ENCODE measurements at places on chromosomes 11 and 22. TPM values are rescaled to one million over a fixed set of nuclear protein-coding genes. Genes with fewer than 3 reads are reported as not detected.
A peak's percentile ranks its signal among the peaks of the same experiment; 100 is the strongest.

DNA sequence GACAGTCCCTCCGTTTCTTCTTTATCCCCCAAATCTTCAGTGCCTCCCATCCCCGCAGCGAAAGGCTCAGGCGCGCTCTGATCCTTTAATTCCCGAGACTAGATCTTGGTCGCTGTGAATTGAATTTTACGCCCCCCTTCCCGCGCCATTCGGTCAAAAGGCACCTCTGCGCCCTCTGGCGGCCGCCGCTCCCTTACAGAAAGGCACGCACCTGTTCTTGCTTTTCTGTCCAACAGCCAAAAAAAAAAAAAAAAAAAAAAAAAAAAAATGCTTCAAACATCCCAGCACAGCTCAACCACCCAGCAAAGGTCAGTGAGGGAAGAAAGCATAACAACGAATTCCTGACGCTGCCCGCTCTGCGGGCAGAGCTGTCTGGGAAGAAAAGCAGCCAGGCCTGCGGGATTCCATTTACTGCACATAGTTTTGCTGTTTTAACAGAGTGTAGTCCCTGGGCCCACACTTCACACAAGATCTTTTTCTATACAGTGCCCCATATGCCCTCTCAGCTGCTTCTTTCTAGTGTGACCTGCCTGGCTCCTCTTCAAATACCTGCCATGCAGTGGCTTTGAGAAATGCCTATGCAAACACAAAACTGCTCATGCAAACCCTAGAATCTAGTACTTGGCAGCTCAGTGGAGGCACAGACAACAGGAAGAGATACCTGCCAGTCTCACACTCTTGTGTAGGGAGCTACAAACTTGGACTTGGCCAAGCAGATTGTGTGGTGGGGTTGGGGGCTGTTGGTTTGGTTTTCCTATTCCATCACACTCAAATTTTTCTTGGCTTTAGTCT lies 1.3 kb upstream of the ESAM start:
- DNase-seq: peak; percentile 50

DNA sequence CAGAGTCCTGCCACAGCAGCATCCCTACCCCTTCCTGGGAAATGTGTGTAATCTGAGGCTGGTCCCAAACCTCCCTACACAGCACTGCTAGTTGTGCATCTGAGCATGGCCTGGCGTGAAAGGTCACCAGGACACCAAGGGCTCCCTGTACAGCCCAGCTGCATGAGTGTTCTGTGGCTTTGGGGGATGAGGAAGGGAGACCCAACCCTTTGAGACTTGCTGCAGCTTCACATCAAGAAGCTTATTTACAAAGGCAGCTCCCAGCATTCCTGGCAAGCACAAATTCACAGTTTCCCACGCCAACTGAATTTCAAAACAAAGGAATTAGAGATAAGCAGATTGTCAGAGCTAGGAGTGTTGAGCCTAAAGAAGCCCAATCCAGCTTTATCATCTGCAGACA lies 32.2 kb downstream of the CSNK2A3 start:
- DNase-seq: no peak

DNA sequence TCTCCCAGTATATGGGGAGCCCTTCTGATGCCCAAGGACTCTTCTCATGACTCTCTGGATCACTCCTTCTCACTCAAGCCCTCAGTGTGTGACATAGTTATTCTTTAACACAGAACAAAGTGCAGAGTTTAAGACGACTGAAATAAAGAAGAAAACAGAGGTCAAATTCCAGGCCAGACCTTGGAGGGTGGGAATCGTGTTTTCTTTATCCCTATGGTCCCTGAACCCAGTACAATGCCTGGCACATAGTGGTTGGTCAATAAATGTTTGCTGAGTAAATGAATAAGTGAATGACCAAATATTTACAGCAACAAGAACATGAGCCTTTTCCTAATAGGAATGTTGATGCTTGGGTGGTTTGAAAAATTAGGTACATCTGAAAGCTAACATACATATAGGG lies 28.8 kb downstream of the VSTM5 start:
- DNase-seq: no peak

DNA sequence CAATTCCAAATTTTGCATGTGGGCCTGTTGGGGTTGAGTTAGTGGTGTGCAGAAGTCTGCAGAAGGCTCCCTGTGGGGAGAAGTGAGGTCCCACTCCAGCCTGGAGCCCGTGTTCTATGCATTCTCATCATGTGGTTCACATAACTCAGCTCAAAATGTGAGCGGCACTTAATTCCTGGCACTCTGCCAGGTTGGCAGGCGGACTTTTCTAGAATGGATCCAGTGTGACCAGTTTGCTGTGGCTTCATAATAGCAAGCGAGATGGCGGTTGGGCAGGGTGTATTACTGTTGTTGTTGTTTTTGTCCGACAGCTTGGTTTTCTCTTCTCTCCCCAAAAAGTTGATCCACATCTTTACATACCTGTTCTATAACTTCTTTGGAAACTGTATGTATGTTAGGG lies 146.8 kb upstream of the TTC12 start:
- DNase-seq: no peak

GRCh38 chr11:83195143-83195466 lies 1.6 kb downstream of the ANKRD42 start:
- DNase-seq: no peak

- no peak for DNase-seq
These were observed 64.7 kb upstream of the RRAS2 start for GRCh38 chr11:14423633-14424032.

DNA sequence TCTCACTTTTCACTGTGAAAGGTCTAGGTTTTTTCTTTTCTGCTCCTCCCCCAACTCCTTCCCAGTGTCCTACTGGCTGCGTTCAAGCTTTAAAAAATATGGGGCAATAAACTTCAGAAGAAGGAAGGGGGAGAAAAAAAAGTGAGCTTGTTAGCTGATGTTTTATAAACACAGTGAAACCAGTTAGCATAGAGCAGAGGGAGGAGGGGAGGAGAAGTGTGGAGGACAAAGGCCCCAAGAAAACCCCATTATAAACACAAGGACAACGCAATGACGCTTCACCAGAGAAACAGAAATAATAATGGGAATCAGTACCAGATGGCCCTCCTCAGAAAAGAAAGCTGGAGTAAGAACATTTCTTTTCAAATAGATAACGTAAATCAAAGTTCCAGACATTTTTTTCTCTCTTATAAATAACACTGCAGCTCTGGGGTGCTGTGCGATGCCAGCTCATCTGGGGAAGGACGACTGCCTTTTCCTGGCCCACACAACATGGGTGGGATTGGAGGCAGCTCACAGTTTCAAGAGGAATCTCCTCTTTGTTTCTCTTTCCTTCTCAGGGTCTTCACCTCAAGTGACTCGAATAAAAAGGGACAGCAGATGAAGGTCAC lies 235.4 kb upstream of the NARS2 start:
- no peak for DNase-seq

GRCh38 chr22:21819183-21819770 lies 48.2 kb downstream of the MAPK1 start:
- no peak for DNase-seq

DNA sequence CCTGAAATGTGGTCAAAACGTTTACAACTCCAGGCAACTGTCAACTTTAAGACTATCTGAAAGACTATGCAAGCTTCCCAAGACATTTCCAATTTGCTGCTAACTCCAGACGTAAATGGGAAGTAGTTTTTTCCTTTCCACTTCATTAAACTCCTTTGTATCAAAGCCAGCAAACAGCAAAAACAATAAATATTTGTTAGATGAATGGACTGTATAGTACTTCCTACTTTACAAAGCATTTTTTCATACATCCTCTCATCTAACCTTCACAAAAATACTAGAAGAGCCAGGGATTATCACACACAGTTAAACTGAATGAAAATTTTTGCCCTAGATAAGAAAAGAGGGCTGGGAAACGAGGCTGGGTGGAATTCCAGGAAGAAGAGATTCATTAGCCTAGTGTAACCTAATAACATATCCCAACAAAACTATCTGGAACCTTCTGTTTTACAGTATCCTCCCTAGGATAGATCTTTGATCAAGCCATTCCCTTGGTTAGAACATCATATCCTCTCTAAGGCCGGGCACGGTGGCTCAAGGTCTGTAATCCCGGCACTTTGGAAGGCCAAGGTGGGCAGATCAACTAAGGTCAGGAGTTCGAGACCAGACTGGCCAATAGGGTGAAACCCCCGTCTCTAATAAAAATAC lies 10.4 kb downstream of the NUP98 start:
- DNase-seq: no peak

DNA sequence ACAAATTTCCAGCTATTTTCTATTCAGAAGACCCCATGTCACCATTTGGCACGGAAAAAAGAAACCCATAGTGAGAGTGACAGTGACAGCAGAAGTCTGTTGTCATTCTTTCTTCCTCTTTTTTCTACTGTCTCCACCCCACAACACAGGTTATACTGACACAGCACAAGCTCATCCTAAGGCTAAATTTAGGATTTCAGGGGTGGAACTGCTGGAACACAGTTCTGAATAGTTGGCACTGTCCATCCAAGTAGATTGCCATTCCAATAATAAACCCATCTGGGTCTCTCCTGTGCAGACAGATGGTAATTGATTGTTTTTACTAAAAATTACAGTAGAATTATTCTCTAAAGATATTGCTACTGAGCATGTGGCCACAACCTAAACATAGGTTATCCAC lies 95.2 kb upstream of the C11orf87 start:
- DNase-seq: no peak

- no peak for DNase-seq
These were observed 180.3 kb upstream of the GUCY1A2 start for GRCh38 chr11:107198490-107199007.

GRCh38 chr11:26086028-26086427 lies 245.9 kb upstream of the ANO3 start:
- no peak for DNase-seq

GRCh38 chr11:1653541-1654387 lies 24.2 kb downstream of the KRTAP5-5 start:
- no peak for DNase-seq

- DNase-seq: no peak
These were observed 3.5 kb downstream of the LARGE2 start for GRCh38 chr11:45926001-45926401.

- peak; percentile 97 for DNase-seq
These were observed 5.4 kb upstream of the FTH1 start for GRCh38 chr11:61972672-61973475.

GRCh38 chr11:108115500-108116140 lies 5.7 kb upstream of the ACAT1 start:
- DNase-seq: peak; percentile 86

P2RY6 gene
- 0.26 TPM for total RNA-seq

STX3 gene
- total RNA-seq: 53.3 TPM

KIF18A gene
- 0.51 TPM for total RNA-seq

MS4A6E gene
- total RNA-seq: not detected

ADAMTS15 gene
- 0.13 TPM for total RNA-seq

TBX10 gene
- not detected for total RNA-seq

C22orf23 gene
- total RNA-seq: not detected

RNF169 gene
- total RNA-seq: 16.4 TPM

NRXN2 gene
- not detected for total RNA-seq
